ENCODE measurements at places on chromosomes 3 and 15.

DNA sequence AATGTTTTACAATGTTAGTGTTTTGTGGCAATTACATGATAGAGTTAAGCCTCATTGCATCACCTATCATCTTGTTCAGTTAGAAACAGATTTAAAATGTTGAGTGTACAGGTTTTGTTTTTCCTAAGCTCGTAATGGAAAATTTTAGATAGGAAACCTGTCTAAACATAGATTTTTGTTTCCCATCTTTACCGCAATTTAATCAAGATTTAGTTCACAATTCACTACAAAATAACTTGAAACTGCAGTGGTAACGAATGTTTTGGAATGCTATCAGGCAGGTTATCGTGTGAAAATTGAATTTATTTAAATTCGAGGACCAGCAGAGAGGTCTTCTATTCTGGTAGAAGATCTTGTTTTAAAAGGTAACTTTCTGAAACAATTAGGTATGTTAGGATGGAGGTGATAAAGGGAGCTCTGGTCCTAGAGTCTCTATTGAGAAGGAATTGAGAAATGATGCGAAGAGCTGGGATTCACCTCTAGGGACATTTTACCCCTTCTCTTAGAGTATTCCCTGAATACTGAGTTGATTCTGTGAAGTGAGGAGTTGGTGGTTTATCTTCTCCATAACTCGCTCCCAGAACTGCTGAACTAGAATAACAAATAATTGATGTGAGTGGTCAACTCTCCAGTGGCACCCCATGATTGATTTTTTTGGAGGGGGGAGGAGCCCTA is 1.4 kb downstream of the DOCK3 start:
- no peak for DNase-seq

DNA sequence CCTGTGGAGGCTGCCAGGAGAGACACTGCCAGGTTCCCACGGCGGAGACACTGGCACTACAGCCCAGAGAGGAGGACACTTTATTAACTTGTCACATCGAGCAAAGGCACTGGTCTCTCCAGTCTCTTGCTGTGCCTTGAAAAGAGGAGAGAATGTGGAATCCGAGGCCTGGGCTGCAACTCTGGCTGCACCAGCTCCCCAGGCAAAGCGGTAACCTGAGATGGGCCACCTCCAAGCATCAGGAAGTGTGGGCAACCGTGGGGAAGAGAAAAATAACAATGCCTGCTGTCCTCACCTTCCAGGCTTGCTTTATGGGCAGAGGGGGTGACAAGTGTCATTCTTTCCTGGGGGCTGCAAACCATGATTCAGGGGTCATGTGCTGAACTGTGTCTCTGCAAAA is 91.6 kb upstream of the RGMA start:
- no peak for DNase-seq

DNA sequence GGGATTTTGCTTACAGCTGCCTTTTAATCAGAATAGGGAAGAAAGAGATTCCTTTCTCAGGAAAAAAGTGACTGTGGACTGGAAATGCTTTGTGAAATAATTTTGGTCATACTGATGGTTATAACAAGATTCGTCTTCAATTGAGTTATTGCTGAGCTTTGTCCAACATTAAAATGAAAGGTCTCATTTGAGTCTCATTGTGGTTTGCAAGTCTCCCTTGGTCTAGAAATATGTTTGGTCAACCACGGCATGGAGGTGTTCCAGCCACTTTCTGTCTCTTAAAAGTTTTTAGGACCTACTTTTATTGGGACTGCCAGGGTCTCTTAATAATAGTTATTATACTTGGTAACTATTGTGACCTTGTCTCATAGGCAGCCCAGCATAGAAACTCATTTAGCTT is 15.3 kb downstream of the FLNB start:
- DNase-seq, result no peak

DNA sequence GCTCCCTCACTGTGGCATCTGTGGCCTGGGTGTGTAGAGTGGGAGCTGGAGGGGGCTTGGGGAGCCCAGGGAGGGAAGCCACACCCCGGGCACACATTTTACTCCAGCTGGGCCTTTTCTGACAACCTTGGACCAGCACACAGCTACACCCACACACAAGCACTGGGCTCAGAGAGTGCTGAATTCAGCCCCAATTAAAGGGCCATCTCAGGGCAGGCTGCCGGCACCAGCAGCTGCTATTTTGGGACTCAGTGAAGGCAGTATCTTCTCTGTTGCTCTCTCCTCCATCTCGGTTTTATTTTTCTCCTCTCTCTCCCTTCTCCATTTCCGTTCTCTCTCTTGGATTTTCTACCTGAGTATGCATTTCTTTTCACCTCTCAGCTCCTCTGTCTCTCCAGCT is 19.1 kb upstream of the TBC1D21 start:
- DNase-seq, result no peak

DNA sequence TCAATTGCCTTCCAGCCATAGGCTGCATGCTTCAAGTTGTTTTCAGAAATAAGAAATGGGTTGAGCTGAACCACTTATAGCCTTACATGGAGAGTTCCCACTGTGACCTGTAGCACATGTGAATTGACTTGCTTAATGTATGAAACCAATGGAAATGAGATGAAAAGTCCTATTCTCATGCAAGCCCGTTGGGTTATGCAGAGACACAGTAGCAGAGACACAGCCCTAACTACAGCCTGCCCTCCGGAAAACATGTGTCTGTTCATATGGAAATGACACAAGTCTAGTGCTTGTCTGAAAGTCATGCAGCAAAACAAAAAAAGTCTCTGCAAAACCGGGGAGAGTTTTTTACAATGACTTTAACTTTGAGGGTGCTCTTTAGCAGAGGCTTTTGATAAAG is 14.5 kb downstream of the HIGD2B start:
- DNase-seq, result no peak

GRCh38 chr15:60095711-60096110 is 91.6 kb downstream of the FOXB1 start:
- no peak for DNase-seq

DNA sequence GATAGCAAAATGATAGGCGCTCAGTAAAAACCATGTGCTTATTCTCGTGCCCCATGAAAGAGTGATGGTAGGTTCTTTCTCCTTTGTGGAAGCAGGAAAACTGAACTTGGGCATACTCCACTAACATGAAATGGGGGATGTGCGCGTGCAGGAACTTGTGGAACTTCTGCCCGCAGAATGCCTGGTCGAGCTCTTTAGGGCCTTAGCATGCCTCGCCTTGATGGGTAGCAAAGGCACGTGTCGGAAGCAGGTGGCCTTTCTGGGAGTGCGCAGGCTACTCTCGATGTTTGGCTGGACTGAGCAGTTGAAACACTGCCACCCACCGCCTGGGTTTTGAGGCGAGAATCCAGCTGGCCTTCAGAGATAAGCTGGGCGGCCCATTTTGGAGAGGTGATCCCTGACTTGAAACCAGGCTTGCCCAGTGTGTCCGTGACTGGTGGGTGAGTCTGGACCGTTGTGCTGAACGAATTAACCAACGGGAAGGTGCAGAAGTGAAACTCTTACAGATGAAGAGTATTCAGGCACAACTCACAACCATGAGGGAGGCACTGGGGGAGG is 842 bp downstream of the PCCB start:
- DNase-seq, result peak; percentile 69

GRCh38 chr15:66153549-66154415 is 99.8 kb downstream of the MEGF11 start:
- no peak for DNase-seq

DNA sequence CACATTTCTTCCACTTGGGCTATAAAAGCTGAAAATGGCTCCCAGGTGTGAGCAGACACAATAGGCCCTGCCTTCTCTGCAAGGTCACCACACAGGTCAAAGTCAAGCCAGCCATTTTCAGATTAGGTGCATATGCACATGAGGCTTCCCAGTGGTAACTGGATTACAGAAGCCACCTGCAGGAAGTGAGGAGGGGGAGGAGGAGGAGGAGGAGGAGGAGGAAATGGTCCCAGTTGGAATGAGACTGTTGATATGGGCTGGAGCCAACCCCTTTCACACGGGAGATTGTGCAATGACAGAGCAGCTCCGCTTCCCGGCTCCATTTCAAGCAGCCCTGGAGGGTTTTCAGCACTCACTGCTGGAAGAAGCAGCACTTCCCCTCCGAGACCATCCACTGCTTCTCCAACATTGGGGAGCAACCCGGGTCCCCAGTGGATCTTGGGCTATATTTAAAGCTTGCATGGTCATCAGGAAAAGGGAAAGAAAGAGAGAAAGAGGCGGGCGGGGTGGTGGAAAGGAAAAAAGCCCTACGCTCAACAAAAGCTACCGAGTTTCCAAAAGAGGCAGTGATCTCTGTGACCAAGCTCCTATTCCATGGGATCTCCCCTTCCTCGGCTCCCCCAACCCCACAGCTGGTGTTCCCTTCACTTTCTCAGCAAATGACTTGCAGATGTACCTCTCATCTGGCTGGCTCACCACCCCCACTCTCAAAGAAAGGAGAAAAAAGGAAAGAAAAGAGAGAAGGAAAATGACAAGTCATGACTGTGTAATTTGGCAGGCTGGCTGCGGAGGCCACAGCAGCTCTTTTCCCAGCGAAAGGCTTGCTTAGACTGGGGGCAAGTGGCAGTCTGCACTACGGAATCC is 58.3 kb downstream of the LRIG1 start:
- peak; percentile 80 for DNase-seq

DNA sequence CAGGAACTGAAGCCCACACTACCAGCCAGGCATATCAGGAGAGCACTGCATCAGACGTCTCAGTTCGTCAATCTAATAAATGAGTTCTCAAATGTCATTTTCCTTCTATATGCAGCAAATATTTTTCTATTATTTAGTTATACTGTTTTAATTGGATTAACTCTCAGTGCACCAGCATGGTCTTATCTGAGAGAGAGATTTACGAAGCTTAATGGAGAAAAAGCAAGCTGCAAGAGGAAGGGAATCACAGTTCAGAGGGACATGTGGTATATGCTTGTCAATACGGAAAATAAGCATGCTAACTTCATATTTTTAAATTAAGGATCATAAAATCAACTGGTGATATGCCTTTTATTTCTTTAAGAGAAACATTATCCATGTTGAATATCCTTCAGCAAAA is 213.1 kb upstream of the NECTIN3 start:
- no peak for DNase-seq

DNA sequence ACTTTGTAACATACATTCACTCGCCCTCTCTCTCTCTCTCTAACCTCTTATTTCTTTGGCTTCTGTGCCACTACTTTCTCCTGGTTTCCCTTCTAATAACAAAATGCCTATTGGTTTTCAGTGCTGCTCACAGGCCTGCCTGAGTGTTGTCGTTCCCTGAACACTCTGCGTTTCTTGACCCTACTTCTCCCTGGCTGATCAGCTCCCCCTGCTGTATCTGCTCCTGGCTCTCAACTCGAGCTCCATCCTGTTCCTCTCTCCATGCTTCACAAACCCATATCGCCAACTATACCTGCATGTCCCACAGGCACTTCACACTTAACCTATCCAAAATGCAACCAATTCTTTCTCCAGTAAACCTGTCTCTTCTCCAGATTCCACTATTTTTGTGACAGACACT is 111.4 kb downstream of the OPA1 start:
- no peak for DNase-seq

DNA sequence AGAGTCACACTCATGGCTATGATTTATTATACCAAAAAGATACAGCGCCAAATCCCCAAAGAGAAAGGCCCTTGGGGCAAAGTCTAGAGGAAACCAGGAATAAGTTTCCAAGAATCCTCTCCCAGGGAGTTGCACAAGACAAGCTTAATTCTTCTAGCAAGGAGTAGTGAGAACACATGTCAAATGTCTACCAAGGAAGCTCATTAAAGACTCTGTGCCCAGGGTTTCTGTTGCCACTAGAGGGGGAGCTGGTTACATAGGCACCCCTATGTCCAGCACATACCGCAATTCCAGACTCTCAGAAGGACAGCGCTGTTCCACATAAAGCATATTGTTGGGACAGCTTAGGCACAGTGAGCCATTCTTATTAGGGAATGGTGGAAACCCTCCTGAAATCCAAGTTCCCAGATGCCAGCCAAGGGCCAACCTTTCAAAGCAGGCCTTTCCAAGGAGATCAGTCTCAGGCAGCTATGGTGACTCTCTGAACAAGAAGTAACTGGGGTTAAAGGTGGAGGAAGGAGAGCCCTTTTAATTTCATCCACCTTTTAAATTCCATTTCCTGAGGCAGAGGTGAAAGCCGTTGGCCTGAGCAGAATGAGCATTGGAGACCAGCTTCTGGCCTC is 194.2 kb downstream of the UACA start:
- no peak for DNase-seq

DNA sequence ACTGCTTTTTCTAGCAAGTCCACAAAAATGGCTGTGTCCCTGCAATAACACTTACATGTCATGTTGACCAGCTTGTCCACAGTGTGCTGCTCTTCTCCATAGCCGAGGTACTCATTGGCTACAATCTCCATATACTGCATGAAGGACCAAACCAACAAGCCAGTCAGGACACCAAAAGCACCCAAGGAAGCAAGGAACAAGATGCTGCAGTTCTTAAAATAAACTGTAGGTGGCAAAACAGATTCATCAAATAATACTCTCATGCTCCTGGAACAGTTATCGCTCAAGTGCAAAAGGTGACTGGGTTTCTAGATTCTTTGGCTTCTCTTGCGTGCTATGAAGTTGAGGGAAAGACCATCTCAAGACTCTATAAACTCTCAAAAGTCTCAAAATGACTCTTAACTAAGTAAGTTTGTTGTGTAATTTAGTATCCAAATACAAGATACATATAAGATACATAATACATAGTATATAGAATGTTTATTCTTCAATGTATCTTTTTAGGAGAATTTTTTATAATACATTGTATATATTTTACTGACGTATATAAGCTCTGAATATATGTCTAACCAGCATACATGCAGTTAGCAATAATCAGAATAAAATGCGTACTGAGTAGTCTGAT is 57.0 kb downstream of the NEK10 start:
- DNase-seq, result no peak

- no peak for DNase-seq
Measured at GRCh38 chr3:20105513-20106280, 65.5 kb downstream of the KAT2B start.

DNA sequence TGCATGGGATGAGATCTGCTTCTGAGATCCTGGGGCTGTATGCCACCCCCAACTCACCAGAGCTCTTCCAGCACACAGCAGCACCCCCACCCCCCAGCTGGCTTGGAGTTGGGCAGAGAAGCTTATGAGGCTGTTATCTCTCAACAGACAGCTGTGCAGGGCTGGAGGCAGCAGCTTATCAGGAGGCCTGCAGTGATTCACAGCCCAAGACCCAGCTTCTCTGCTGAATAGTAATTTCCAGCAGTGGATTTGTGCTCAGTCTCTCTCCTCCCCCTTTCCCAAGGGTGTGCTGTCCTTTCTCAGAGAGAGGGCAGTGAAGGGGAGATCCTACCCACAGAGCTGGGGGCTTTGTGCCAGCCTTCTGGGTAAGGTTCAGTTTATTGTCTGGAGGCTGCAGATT is 2.1 kb downstream of the RPP25 start:
- no peak for DNase-seq

DNA sequence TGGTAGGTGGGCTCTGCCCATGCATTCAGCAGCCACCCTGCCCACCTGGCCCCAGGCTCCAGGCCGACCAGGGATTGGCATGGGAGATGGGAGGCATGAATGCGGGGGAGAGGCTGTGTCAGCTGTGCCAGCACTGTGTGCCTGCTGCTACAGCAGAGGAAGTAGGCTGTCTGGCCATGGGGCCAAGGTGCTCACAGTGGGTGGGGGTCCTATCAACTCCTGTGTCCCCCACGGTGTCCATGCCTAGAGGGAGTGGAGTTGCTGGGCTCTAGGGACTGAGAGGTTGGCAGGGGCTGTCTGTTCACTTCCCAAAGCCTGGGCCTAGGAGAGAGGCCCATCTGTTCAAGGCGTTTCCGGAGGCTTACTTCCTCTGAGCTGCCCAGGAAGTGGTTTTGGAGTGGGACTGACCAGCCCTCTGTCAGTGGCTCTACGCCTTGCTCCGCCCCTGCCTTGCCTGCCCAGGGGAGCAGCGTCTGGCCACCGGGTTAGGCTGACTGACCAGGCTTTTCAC is 5.8 kb downstream of the PRKCD start:
- DNase-seq, result no peak

Data from right forelimb (tissue), 1 donor.